ENCODE measurements at places on chromosomes 3 and 15.

- DNase-seq = no peak
These were observed 68.0 kb downstream of the ATP2B2 start for GRCh38 chr3:10437272-10437994.

- DNase-seq = no peak
These were observed 3.4 kb downstream of the ANKRD28 start for GRCh38 chr3:15794303-15794771.

DNA sequence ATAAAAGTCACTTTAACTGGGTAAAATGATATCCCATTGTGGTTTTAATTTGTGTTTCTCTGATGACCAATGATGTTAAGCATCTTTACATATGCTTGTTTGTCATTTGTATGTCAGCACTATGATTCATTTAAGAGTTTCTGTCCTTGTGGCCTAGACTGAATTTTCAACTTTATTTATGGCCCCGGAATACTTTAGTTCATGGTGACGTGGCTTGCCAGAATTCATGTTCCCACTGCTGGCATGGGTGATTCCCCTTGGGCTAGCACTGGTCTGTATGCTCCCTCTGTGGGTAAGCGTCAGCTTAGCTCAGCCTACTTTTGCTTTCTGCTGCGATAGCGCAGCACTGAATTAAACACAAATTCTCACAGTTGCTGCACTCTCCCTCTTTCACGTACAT, 436.3 kb upstream of the SGO1 start:
- no peak for DNase-seq

DNA sequence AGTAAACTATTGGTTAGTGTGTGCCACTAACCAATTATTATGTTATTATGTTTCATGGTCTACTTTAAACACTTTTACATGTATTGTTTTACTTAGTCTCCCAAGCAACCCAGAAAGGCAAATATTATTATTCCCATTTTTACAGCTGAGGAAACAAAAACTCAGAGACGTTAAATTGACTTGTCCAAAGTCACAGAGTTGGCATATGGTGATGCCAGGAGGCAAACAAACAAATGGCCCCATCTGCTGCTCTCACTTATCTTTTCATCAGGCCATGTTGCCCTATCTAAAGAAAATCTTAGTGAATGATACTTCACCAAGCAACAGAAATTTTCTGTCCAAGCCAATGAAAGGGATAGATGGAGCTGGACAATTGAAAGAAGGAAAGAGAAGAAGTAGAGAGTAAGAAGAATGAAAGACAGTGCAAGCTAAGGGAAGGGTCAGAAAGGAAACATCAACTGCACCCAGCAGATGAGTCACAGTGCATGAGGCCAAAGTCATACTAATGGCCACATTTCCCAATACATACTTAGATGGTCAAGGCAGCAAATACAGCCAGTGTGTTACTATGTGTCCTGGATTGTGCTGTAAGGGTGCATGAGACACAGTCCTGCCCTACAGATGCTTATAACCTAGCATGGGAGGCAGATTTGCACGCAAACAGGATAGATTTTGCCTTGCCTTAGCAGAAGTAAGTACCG, 266.9 kb downstream of the KCNMB2 start:
- DNase-seq = no peak

GRCh38 chr3:132543011-132543739, 53.9 kb upstream of the ACKR4 start:
- no peak for DNase-seq

DNA sequence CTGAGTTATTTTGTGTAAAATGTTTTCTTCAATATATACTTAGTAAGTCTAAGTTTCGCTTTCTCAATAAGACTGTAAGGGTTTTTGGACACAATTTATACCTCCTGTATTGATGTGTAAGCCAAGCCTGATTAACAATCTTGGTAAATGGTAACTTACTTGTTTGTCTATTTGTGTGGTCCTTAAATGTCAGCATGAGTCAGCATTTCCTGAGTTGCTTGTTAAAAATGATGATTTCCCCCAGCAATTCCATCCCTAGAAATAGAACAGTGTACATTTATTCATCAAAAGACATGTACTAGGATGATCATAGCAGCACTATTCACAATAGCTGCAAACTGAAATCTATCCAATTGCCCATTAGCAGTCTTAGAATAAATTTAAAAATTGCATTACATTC, 53.4 kb upstream of the LRIG1 start:
- no peak for DNase-seq
